ENCODE measurements at places on chromosomes 5 and 9.

- DNase-seq = no peak
Measured at GRCh38 chr5:2817031-2817603, 65.6 kb upstream of the IRX2 start.

GRCh38 chr9:30723656-30724055 lies 1660.8 kb upstream of the ACO1 start:
- DNase-seq = no peak

GRCh38 chr9:29778281-29778849 lies 2205.1 kb upstream of the C9orf72 start:
- no peak for DNase-seq

- no peak for DNase-seq
Measured at GRCh38 chr5:139650031-139650688, 2.0 kb downstream of the CXXC5 start.

GRCh38 chr5:9437741-9438240 lies 108.1 kb downstream of the SEMA5A start:
- DNase-seq = no peak
